A549 treated with CORT108297 at 1 μM for 4 hours (cell line): ENCODE measurements at places on chromosomes 16 and 17. TPM values are rescaled to one million over a fixed set of nuclear protein-coding genes. Genes with fewer than 3 reads are reported as not detected.

OR1F1 gene
- 0.24 to 0.60 TPM (median 0.40 TPM) in 5 replicates for total RNA-seq

NACA2 gene
- total RNA-seq = not detected in 5 replicates

AMFR gene
- 57.4 to 72.4 TPM (median 64.9 TPM) in 5 replicates for total RNA-seq

NOG gene
- 0.76 to 1.2 TPM (median 1.1 TPM) in 5 replicates for total RNA-seq

UMOD gene
- not detected in 5 replicates for total RNA-seq

TBC1D3E gene
- not detected in 5 replicates for total RNA-seq

SAMD14 gene
- total RNA-seq = 0.27 to 0.95 TPM (median 0.49 TPM) in 5 replicates
